ENCODE measurements at places on chromosomes 1 and 21. TPM values are rescaled to one million over a fixed set of nuclear protein-coding genes. Genes with fewer than 3 reads are reported as not detected.

The RIPK4 gene
- 0.15 TPM for total RNA-seq

The SMPDL3B gene
- total RNA-seq, result not detected

The PROX1 gene
- under 0.01 TPM for total RNA-seq

The CELA3A gene
- total RNA-seq, result not detected

The NBPF10 gene
- total RNA-seq, result 2.0 TPM

The SLC35D1 gene
- 18.2 TPM for total RNA-seq

The PPFIA4 gene
- 20.0 TPM for total RNA-seq

The FAM167B gene
- total RNA-seq, result 0.66 TPM

The MYOM3 gene
- total RNA-seq, result not detected

The NFASC gene
- 19.1 TPM for total RNA-seq

The OR2T2 gene
- total RNA-seq, result not detected

The NES gene
- 110 TPM for total RNA-seq

The S100A14 gene
- total RNA-seq, result 0.33 TPM

The BCL2L15 gene
- under 0.01 TPM for total RNA-seq

Measured in smooth muscle cell of trachea (primary cell).